ENCODE measurements at places on chromosomes 12 and 14.
A peak's percentile ranks its signal among the peaks of the same experiment; 100 is the strongest.

GRCh38 chr12:27996761-27997160 lies 24.2 kb upstream of the PTHLH start:
- no peak for DNase-seq

GRCh38 chr14:70924521-70924920 lies 17.3 kb downstream of the PCNX1 start:
- no peak for DNase-seq

DNA sequence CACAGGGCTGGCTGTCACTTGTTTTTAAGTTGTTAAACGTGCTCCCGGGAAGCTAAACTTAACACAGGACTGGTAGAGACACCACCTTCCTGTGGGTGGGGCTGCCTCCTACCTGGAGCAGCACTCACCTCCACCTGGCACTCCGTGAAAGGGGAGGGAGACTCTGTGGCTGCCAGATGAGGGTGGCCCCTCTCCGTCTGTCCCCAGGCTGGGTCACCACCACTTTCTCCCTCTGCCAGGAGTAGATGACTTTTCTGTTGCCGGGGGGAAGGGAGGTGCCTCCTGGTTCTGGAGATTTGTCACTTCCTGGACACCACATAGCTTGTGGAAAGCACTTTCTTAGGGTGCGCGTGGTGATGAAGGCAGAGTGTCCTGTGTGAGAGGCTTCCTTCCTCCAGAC lies 81.3 kb downstream of the WDR20 start:
- peak; percentile 63 for DNase-seq

DNA sequence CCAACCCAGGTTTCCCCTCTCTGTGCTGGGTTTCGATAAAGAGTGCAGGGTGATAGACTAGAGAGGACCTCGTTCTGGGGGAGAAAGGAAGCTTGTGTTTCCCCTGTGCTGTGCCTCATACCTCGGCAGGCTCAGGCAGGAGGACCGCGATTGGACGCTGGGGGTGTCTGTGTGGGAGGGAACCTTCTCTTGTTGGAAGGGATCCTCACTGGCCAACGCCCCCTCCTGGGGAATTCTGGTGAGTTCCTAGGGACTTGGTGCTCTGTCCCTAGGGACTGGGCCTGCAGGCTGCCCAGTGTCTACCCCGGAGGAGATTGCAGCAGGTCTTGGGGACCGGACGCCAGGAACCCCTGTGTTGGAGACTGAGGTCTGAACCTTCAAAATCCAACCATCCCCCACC lies 157.4 kb upstream of the PRMT8 start:
- DNase-seq = no peak

DNA sequence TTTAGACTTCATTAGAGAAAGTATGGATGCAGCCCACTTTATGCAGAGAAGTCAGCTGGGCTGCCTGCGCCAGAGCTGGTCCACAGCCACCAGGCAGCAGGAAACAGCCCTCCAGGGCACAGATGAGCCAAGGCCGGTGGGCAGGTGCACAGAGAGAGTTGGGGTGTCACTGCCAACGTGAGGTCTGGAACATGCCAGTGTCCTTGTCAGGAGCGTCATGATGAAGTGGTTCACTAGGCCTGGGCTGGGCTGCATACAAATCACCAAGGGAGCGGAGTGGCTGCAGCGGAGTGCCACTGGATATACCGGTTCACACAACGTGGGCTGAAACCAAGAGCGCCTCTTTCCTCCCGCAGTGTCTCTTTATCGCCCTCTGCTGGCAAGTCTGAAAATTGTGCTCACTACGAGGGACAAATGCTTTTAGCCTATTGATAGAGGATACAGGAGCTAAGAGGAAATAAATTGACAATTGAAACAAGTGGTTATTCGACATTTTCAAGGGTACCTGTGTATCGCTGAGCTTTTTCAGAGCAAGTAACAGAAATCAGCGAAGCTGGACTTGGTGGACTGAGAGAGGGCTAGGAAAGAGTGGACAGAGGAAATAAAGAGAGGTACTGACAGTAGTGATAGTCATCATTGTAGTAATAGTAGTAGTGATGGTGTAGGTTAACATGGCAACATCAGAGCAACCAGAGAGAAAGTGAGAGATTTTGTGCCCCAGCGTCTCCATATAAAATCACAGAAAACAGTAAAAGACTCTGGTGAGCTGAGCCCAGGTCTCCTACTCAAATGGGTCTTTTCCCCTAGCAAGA lies 52.0 kb upstream of the ITPR2 start:
- DNase-seq = peak; percentile 89

DNA sequence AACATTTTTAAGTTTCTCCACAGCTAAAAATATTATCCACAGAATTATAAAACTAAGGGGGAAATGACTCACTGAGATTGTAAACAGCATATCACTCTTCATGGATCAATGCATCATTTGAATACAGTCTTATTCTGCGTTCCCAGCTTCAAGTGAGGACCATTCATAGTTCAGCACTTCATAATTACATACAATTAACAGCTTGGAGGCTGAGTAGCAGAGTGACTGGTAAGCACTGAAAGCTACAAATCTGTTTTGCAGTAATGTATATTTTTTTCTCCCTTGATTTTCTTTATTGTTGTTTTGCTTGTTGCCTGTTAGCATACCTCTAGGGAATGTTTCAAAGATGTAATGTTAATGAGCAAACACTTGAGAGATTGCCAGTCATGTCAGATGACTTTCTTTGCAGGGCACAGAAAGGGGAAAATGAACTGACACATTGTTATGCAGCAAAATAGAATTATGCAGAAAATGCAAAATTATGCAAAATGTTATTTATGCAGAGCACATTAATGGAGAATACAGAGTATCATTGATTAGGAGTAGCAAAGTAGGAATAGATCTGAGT lies 138.6 kb downstream of the RPS29 start:
- no peak for DNase-seq

DNA sequence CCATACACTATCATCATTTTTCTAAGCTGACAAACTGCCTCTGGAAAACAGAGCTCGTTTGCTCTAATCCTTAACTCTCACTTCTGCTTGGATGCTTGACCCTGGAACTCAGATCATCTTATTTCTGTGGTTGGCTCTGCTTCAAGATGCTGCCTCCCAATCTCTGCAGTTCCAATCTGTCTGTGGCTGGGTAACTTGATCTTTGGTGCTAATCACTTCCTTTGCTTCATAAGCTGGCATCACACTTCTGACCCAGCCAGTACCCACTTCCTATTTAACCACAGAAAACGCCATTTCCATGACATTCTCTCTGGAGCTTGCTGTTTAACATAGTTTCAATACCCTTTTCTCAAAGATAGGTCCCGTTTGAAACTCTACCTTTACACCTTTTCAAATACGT lies 254.2 kb downstream of the ACSS3 start:
- DNase-seq = no peak

GRCh38 chr12:111186347-111186746 lies 182.5 kb downstream of the PHETA1 start:
- DNase-seq = no peak

GRCh38 chr14:23631702-23632460 lies 4.3 kb upstream of the DHRS2 start:
- peak; percentile 91 for DNase-seq

DNA sequence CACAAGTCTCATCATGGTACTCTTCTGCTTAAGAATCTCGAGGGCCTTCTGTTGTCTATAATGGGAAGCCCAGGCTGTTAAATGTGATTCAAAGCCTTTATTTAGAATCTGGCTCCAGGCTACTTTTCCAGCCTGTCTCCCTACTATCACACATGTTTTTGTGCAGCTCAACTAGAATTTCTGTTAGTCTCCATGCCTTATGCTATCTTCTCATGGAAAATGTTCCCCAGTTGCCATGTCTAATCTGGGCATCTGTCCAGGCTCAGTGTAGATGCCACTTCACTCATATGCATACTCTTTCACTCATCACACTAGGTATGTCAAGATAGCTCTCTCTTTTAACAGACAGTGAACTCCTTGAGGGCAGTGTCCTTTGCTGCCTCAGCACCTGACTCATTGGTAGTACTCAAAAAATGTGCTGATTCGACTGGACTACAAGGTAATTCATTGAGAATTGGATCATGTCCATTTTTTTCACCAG lies 145.3 kb downstream of the TTLL5 start:
- no peak for DNase-seq

- no peak for DNase-seq
Observed at GRCh38 chr14:68603533-68604360, 189.1 kb downstream of the ZFP36L1 start.

GRCh38 chr14:75165586-75166391 lies 10.6 kb downstream of the TMED10 start:
- DNase-seq = no peak

GRCh38 chr14:45906257-45906656 lies 653.3 kb upstream of the MIS18BP1 start:
- no peak for DNase-seq

- peak; percentile 83 for DNase-seq
Observed at GRCh38 chr12:124512667-124513296, 54.6 kb downstream of the NCOR2 start.

DNA sequence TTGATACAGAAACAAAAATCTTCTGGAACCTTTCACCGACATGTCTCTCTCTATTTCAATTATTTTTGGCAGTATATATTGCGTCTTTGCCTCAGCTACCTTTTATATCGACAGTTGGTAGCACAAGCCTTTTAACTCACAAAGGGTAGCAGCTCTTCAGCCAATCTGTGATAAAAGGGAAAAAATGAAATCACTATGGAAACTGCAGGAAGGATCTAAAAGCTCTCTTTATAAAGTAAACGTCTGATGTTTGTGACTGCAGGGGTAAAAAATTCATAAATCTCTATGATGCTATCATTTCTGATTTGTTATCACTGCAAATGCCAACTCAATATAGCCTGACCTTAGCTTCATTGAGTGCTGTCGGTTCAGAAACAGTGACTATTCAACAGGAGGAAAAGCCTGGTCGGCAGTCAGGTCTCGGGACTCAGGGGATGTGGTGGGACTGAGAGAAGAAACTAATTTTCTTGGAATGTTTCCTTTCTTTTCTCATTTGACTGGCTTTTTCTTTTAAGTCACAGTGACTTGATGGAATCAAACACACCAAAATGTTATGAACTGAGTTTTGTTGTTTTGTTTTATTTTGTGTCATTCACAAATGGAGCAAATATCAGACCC lies 5.9 kb upstream of the RMST start:
- no peak for DNase-seq

GRCh38 chr12:28257411-28257810 lies 67.2 kb downstream of the CCDC91 start:
- DNase-seq = no peak

DNA sequence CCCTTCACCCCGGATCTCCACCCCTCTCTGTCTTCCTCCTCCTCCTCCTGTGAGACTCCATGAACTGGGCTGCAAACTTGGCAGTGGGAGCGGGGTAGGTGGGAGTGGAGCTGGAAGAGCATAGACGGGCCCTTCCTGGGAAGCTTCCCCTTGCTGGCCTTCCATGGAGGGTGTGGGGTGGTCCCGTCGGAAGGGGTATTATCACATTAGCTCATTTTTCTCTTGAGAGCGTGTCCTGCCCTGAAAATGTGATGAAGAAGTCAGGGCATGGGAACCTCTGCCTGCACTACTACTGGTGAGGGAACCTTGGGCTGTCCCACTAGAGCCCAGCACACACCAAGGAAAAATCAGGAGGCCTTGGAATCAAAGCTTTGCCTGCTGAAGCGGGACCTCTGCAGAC lies 66.5 kb downstream of the CACNA1C start:
- peak; percentile 33 for DNase-seq

DNA sequence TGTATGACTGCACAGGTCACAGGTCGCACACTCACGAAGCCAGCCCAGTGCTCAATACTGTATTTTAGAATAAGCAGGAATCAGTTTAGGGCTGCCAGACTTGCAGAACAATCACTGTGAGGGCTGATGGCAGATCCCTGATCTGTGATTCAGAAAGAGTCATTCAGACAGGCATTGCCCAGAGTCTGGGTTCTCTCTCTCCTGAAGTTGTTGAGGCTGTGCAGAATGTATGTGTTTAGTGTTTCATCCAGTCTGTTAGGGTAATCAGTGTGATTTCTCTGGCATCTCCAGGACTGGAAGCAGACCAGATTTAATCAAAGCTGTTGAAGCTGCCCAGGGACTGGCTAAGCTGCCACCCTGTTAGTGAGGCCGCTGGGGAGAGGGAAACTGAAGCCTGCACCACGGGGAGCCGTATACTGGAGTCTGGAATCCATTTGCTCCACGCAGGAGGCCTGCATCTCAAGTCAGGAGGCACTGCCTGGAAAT lies 69.3 kb downstream of the ETV6 start:
- peak; percentile 62 for DNase-seq

GRCh38 chr14:95432144-95433093 lies 84.0 kb downstream of the SYNE3 start:
- DNase-seq = peak; percentile 69

DNA sequence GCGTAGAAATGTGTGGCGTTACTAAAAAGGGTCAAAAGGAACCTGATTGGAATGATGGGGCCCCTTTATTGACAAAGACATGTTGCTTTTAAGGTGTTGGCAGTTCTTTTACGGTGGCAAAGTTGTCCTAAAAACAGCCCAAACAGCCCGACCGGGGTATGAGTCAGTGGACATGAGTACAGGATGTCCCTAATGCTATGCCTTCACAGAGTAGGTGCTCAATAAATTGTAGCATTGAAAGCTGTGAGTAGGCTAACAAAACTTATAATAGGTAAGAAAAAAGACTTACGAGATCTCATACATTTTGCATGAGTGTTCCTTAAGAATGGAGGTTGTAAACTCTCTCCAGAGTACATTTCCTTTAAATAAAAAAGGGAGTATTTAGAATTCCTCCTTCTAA lies 2.6 kb downstream of the ELK3 start:
- no peak for DNase-seq

- no peak for DNase-seq
Observed at GRCh38 chr14:100684961-100685360, 41.7 kb upstream of the DLK1 start.

DNA sequence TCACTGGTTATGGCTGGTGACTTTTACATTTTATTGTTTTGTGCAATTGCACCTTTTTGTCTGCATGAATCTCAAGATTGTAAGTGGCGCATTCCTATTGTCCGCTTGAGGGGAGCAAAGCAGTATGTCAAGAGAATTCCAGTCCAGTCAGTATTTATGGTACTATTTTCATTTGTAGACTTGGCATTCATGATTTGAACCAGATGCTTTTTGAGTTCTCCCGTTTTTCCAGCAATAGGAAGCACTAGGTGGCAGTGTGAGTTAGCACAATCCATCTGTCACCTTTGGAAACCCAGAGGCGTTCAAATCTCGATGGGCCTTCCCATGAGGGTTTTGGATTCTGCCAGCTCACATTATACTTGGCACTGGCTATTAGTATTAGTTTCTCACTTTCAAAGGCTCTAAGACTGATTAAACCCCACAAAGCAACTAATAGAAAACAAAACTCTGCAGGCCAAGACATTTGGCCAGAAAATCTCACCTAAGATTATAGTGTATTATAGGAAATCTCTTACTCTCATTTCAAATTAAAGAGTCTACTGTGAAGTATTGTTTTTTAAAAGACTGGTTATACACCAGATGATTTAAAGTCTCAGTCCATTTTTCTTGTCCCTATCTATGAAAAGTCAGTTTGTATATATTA lies 2.2 kb downstream of the DACT1 start:
- peak; percentile 75 for DNase-seq
